ENCODE measurements at places on chromosomes 2 and 18.

- DNase-seq = no peak
Observed at GRCh38 chr2:151844211-151844896, 16.1 kb upstream of the ARL5A start.

- no peak for DNase-seq
Observed at GRCh38 chr18:21345840-21346239, 103.8 kb downstream of the GREB1L start.

- no peak for DNase-seq
Observed at GRCh38 chr2:71832844-71833243, 314.8 kb downstream of the CYP26B1 start.

DNA sequence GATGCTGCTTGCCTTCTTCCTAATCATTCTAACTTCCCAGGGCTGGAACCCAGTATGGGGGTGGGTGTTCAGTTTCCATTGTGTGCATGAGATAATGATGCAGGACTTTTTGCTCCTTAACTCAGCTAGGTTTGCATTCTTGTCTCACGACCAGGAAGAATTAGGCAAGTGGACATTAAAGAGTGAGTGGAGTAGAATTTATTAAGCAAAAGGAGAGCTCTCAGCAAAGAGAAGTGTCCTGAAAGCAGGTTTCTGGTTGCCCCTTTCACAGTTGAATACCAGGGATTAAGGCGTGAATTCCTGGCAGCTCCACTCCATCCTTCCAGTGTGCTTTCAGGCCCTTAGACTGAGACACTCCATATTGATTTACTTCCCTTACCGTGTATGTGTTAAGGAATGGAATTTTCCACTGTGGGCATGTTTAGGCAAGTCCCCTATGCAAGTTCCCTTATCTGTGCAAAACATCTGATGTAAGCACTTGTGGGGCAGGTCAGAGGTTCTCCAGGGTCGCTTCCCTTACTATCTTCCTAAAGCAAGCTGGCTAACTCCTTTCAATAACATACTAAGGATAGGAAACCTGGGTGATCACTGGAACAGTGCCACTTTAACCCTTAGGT, 126.5 kb downstream of the GPR39 start:
- no peak for DNase-seq

DNA sequence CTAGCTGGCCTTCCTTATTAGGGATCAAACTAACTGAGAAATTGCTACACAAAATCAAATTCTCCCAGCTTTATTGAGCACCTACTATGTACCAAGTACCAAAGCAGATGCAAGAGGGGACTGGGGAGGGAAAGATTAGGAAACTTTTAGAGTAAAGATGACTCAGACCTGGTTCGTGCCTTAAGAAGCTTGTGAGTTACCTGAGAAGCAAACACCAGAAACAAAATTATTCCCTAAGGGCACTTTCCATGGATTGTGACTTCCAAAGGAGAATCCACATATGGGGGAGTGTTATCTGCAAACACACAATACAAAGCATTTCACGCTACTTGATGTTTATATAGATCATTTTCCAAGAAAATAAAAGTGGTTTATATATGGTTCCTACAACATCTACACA, 326.9 kb upstream of the HNRNPA3 start:
- DNase-seq = no peak

DNA sequence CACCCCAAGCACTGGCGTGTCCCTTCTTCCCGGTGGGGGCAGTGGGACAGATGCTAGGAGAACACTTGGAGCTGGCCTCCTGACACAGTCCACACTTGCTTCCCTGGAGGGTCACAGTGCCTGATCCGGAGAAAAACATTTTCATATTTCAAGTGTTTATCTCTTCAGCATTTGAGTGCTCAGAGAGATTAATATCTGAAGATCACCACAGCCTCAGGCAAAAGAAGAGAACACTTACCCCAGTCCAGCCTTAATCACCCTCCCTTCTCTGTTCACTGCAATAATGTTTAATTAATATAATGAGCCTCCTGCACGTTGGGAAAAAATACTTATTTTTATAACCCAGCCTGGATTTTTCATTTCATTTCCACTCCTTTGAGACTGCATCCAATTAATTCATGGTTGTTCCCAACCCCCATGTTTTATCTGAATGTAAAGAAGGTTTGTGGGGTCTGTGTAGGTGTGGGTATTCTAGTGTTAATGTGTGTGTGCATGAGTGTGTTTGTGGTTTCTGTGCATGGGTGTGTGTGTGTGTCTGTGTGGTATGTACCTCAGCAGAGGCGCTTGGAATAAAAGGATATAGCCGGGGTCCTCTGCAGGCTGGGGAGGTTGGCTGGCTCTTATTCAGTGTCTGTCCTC, 72.1 kb downstream of the NRP2 start:
- DNase-seq = no peak

GRCh38 chr2:26853751-26854150, 5.8 kb downstream of the DPYSL5 start:
- DNase-seq = no peak

DNA sequence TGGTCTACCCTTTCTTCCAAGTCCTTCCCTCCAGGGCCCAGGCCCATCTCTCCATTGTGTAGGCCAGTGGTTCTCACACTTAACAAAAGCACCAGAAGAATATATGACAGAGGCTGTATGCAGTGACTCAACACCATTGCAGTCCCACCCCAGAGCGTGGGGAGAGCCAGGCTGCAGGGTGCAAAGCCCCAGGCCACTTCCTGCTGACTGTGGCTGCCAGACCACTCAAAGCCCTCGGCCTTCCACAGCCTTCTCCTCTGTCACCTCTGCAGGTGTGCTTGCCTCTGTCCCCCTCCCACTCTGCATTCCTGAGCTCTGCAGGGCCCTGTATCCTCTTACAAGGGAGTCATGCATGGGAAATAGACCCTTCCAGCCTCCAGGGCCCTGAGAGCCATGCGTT, 40.4 kb upstream of the ARHGEF4 start:
- no peak for DNase-seq

- DNase-seq = no peak
Observed at GRCh38 chr2:132726155-132726554, 56.1 kb upstream of the LYPD1 start.

DNA sequence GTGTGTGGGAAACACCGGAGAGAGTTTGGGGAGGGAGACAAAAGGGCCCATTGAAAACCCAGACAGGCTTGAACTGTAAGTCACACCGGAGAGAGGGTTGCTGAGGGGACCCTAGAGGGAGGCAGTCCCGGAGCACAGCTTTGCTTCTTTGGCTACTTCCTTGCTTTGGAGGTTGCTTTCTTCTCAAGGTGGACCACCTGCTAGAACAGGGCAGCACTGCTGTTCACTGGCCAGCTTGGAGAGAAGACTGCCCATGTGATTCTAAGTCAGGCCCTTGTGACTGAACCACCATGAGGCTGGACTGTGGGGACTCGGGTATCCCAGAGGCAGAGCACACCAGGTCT, 4.4 kb downstream of the ACTG2 start:
- DNase-seq = no peak

- DNase-seq = no peak
Observed at GRCh38 chr2:10895231-10895630, 16.5 kb upstream of the KCNF1 start.

- no peak for DNase-seq
Observed at GRCh38 chr2:180002198-180002770, 4.8 kb downstream of the CWC22 start.

DNA sequence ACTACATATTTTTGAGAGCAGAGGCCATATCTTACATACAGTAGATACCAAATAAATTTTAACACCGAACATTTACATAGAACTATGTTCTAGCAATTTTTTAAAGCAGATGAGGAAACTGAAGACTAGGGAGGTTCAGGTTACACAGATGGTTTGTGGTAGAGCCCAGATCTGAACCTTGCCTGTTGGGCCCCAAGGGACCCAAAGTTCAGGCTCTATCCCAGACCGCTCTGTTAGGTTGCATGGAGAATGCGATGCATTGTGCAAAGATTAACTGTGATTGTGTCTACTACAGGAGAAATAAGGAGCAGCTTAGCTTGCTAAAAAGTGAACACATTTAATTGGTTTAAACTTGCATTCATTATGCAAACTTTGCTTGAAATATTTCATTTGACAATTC, 16.4 kb upstream of the DSC3 start:
- no peak for DNase-seq

- DNase-seq = no peak
Observed at GRCh38 chr2:58950795-58951462, 709.8 kb upstream of the FANCL start.

- DNase-seq = no peak
Observed at GRCh38 chr2:195642027-195642678, 14.9 kb upstream of the SLC39A10 start.

- no peak for DNase-seq
Observed at GRCh38 chr2:137206069-137206468, 440.7 kb downstream of the THSD7B start.

DNA sequence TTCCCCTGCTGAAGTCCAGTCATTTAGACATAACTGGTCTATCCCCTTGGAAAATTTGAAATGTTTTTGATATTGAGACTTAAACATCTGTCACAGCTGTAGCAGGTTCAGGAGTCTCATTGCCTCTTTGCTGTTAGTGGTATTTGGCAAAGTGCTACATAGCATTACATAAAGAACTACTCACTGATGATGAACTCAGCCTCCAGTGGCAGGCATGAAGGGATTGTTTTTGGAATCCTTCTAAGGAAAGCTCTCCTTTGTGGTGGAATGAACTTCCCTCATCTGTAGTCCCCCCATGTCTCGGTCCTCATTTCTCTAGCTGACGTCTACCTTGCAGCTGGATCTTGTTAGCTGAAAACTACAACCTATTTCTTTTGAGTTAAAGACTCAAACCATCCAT, 111.6 kb downstream of the TACR1 start:
- no peak for DNase-seq

DNA sequence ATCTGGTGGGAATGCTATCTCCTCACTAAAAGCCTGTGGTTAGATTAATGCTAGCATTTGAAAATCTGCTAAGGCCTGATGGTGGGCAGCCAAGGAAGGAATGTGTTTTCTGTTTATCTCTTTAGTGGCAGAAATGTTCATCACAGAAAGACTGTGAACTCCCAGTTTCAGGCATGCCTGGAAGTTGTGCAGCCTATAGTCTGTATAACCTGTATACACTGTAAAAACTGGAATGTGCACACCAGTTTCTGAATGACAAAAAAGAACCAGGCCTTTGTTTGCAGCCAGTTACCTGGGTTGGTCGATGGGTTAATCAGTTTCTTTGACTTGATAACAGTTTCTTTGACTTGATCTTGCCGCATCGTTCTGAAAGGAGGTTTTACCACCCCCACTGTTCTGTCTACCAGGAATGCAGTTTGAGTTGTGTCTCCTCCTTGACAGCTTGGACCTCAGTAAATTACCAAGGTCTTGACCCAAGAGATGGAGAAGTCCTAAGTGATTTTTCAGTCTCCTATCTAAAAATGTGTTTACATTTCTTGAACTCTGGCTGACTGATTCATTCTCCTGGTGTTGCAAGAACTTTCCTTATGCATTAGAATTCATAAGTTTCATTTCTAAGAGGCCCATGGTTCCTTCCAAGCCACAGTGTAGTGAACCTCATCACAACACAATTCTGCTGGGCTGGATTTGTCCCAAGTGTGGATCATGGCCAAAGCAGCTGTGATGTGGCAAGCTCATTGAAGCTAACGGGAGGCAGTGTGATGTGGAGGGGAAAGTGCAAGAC, 62.2 kb downstream of the KIAA2012 start:
- peak; percentile 60 for DNase-seq

- no peak for DNase-seq
Observed at GRCh38 chr2:144597894-144598593, 78.1 kb upstream of the ZEB2 start.
